ENCODE measurements at places on chromosomes 1 and 21. TPM values are rescaled to one million over a fixed set of nuclear protein-coding genes. Genes with fewer than 3 reads are reported as not detected.
A peak's percentile ranks its signal among the peaks of the same experiment; 100 is the strongest.

- DNase-seq = no peak
These were observed 8.6 kb downstream of the YBEY start for GRCh38 chr21:46294647-46295176.

GRCh38 chr1:198968866-198969265 is 330.0 kb downstream of the PTPRC start:
- DNase-seq = no peak

DNA sequence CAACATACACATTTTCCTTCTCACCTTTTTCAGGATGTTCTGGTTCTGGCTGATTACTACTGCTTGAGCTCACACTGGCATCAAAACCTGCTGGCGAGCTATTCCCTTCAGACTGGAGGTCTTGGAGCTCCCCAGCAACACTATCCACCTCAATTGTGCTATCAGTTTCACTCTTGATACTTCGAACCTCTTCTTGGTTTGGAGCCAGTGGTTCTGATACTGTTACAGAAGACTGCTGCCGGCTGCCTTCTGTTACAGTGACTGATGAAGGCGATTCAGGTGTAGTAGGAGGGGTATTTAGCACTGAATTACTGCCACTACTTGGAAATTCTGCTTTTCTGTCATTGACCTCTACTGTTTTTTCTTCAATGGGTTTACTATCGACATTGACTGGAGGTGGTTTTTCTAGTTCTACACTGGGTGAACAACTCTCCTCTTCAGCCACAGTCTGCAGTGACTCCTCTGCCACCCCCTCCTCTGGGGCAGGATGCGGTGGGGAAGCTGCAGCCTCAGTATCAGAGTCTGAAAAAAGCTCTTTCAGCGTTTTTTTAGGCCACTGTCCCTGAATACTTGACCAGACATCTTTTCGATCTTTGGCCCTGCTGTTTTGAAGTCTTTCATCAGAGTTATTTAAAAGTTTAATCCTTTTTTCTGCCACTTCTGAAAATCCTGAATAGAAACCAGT is 20.7 kb upstream of the RBM34 start:
- DNase-seq = no peak

DNA sequence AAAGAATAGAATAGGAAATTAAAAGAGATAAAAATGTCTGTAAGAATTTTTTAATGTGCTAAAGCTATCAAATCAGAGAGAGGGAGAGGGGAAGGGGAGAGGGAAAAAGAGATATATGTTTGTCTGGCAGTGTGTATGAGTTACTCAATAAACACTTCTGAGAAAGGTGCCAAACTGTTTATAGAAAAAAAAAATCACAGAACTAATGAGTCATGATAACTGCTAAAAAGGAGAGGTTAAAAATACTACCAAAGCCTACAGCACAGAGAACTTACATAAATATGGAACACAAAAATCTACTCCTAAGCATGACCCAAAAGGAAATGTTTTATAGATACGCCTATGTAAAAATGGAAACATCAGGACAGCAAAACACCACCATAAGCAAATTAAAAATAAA is 45.4 kb downstream of the SELENOF start:
- no peak for DNase-seq

DNA sequence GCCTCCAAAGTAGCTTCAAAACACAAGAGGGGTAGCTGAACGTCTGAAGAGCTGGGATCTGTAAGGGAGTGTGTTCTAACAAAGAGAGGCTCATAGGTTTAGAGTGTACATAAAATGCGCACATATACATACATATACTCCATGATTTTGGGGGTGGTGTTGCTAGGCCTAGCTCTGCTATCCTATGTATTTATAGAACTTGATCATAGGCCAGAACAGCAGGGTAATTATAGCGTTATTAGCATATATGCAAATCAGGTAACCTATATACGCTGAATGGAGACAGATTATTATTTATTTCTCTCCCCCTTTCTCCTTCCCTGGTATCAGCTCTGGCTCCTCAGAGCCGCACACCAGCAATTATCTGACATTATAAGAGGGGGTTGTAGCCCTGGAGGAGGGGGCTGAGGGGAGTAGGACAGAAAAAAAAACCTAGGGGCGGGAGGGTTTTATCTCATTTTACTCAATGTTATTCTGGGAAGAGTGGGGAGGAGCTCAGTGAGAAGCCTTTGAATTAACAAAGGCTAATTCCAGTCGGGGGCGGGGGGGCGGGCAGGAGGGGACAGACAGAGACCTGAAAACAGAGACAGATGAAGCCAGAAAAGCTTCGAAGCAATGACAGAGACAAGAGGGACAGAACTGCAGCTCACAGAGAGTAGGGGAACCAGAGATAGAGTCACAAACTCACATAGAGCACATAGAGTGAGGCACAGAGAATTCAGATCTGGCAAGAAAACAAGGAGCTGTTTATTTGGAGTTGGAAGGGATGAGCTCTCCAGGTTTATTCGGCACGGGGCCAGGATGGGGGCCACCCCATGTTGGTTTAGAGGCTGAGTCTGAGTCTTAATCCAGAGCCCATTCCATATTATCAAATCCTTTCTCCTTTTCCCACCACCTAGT is 63.0 kb downstream of the RHBG start:
- no peak for DNase-seq

GRCh38 chr1:152035539-152036266 is 1.1 kb downstream of the S100A11 start:
- DNase-seq = no peak

DNA sequence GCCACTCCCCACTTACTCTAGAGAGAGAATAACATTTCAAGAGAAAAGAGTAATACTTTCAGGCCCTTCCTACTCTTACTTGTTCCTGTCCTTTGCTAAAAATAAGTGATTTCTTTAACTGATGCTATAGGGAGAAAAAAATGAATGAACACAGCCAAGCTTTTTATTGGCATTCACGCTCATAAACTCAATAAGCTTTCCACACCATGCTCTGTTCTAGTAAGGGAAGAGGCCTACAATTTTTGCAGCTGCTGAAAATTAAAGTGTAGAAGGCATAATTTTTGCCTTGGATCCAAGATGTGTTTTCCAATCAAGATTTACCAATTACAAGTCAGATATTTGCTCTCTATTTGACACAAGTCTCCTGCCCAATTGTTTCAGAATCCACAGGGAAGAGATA is 188.1 kb upstream of the RGS18 start:
- no peak for DNase-seq

DNA sequence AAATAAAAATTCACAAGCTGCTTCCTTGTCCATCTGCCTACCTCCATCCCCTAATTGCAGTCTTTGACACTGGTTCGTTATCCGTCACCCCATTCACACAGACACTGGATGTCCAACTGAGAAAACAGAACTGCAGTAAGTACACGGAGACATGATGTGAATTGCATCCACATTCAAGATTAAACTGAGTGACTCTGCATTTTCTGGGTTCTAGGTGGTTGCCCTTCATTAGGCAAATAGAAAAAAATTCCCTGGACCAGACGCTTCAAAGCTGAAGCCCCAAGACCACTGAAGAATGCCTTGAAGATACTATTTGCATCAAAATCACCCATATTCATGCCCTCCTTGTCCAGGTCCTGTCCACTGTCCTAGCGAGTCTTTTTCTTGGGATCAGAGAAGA is 7.9 kb upstream of the ALG6 start:
- no peak for DNase-seq

DNA sequence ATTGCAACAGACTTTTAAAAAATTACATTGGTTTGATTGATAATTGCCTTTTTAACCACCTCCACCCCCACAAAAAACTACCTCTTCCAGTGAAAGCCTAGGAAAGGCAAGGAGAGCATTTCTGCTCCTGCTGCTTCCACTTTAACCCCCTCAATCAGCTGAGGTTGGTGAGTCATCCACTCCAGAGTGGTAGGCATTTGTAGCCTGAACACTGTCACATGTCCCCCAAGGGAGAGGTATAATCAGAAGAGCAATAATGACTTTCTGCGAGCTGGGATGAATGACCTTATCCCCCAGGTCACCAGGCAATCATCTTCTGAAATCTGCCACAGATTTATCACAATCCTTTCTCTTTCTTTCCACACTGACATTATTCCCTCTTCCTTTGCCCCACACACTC is 126.6 kb upstream of the CAMK1G start:
- no peak for DNase-seq

DNA sequence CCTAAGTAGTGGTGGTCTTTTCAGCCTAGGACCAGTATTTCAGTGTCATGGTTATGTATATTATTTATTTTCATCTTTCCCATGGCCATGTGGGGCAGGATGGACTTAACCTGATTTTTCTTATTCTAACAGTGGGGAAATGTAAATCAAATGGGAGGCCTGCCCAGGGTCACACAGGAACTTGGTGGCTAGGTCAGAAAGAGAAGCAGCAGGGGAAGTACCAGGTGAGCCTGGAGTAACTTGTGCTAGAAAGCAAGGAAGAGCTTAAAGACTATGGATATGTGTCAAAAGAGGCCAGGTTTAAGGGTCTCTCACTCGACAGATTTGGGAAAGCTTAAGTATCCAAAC is 936 bp downstream of the ZFP69B start:
- no peak for DNase-seq

DNA sequence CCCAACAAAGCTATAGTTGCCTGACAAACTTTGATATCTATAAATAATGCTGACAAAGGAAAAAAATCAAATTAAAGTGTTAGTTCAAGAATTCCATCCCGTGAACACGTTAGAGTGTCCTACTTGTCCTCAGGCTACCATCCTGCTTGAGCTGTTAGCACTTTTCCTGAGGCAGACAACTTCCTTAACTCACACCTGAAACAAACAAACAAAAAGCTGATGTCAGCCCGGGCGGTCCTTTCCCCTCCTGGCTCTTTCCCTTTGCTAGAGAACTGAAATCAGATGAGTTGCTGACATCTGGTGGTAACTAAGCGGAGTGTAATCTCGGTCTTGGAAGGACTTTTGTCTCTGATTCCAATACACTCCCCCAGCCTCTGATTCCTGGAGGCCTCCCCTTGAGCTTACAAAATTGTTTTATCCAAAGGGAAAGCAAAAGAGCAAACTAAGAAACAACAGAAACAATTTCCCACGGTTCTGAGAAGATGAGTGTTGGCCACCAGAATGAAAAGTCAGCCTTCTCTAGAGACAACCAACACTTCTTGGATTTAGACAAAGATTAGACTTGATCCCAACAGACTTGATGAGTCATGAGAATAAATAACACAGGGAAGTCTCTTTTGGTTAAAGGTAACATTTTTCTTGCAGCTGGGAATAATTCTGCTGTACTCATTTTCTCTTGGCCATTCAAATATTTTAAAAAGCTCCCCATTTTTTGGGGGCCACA is 135.4 kb downstream of the PROX1 start:
- no peak for DNase-seq

DNA sequence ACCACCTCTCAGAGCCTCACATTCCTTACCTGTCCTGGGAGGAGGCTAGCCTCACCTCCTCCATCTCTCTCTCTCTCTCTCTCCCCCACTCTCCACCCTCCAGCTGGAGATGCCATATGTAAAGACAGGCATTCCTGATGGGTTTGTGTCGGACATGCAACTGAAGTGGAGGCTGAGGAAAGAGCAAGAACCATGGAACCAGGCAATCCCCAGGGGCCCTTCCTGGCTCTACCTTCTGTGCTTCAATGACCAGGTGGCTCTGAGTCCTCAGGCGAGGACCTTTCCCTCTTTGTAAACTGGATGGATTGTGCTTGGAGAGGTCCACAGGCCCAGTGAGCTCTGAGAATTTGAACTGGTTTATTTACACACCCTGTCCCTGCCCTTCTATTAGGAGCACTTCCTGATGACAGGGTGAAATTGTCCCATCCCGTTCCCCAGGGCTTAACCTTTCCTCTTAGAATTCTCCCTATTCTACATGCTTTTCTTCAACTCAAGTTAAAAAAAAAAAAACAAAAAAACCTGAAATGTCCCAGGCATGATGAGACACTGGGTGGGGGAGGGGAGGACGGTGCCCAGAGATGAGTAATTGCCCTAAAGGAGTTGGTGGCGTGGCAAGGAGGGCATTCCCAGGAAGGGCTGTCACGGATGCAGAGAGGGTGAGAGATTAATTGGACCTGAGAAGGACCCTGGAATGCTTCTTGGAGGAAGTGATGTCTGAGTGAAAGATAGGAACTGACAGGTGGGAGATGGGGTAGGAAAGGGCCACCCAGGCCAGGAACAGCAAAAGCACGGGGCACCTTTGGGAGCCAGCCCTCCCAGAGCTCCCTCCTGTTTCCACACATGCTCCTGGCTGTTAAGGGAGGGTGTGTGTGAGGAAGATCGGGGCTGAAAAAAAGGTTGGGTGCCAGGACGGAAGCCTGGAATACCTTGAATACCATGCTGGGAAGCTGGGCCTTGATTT is 50.2 kb upstream of the WASF2 start:
- peak; percentile 71 for DNase-seq

- no peak for DNase-seq
These were observed 18.4 kb downstream of the MTX1 start for GRCh38 chr1:155226910-155227260.

DNA sequence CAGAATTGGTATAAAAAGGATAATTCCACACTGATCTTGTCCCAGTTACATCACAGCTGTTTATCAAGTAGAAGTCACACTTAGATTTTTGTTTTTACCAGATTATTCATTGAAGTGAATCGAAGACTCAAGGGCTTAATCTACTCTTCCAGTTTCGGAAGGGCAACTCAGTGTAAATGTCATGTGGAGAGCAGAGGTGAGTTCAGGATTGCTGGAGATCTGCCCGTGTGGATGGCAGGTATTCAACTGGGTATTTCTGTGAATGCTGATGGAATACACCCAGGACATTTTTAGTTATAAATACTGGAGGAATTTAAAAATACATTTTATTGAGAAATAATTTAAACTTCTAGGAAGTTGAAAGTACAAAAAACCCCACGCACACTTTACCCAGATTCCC is 19.4 kb downstream of the CC2D1B start:
- DNase-seq = no peak

GRCh38 chr1:36988321-36988720 is 46.0 kb downstream of the GRIK3 start:
- no peak for DNase-seq

GRCh38 chr1:32215629-32216480 is 6.3 kb downstream of the TMEM234 start:
- DNase-seq = no peak

GRCh38 chr1:38454749-38455441 is 404.7 kb downstream of the RRAGC start:
- DNase-seq = no peak

GRCh38 chr21:17688912-17689874 is 76.5 kb upstream of the BTG3 start:
- peak; percentile 50 for DNase-seq

GRCh38 chr21:40841524-40842196 is 5.3 kb downstream of the DSCAM start:
- no peak for DNase-seq

GRCh38 chr1:160191756-160192155 is 1.4 kb downstream of the CASQ1 start:
- DNase-seq = no peak

- no peak for DNase-seq
These were observed 9.1 kb downstream of the ITGB2 start for GRCh38 chr21:44911384-44912157.

- DNase-seq = no peak
These were observed 1.2 kb downstream of the RUNX3 start for GRCh38 chr1:24928689-24929397.

- DNase-seq = no peak
These were observed 16.5 kb downstream of the CTSS start for GRCh38 chr1:150748878-150749719.

PAPPA2 gene
- polyA plus RNA-seq = 0.82 TPM

CLCNKA gene
- polyA plus RNA-seq = 0.28 TPM

UBL4B gene
- 34.8 TPM for polyA plus RNA-seq

PLA2G2F gene
- not detected for polyA plus RNA-seq

PEAR1 gene
- polyA plus RNA-seq = 50.4 TPM

PDZK1IP1 gene
- polyA plus RNA-seq = not detected

PDE4B gene
- 29.4 TPM for polyA plus RNA-seq

C1orf115 gene
- polyA plus RNA-seq = 3.8 TPM

CNTN2 gene
- polyA plus RNA-seq = not detected

AMY1C gene
- polyA plus RNA-seq = not detected
